Vagina (tissue), 2 donors: ENCODE measurements at places on chromosomes 4 and X.
A peak's percentile ranks its signal among the peaks of the same experiment; 100 is the strongest.

GRCh38 chr4:7067452-7068278 lies at the start of gene GRPEL1:
GRPEL1 (minus strand) TSS chr4:7068064; CDS start chr4:7068032, 32 bp downstream.
- H3K4me3 ChIP-seq: peak within 1 kb of the TSS; percentile 85
- no peaks in the 10 kb centered on the region for H3K27me3 ChIP-seq
- peak within 1 kb of the TSS; percentile 86 for H3K27ac ChIP-seq
- no peaks in the 10 kb centered on the region for H3K36me3 ChIP-seq

GRCh38 chr4:30630431-30630830 lies 89.7 kb upstream of the PCDH7 start:
- no peak overlapping the region for H3K27ac ChIP-seq
- H3K4me3 ChIP-seq: no peak overlapping the region
- H3K27me3 ChIP-seq: no peaks in the 10 kb centered on the region

DNA sequence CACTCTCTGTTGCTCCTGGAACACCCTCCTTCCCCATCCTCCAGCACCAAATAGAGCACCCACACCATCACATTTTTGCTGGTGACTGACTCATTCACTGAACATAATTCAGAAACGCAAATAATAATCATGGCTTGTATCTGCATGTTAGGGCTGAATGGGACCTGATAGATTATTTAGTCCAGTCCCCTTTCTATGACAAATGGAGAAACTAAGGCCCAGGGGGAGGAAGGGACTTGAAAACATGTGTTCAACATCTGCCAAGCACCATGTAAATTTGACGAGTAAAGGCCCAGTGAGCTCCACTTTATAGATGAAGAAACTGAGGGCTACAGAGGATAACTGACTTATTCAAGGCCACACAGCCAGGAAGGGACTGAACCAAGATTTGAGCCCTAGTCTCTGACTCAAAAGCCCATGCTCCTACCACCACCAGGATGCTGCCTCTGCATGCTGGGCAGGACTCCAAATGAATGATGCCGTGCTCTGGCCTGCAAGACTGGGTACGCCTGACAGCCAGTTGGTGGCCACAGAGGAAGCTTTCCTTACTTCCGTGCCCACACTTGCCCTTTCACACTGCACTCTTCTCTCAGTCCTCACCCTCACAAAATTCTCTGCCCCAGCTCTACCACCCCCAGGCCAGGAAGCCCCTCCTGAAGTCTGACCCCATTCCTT lies 133.3 kb upstream of the PJA1 start:
- H3K27me3 ChIP-seq: no peaks in the 10 kb centered on the region
- no peak overlapping the region for H3K4me3 ChIP-seq
- DNase-seq: no peak
- H3K36me3 ChIP-seq: no peaks in the 10 kb centered on the region
- no peaks in the 10 kb centered on the region for H3K4me1 ChIP-seq

DNA sequence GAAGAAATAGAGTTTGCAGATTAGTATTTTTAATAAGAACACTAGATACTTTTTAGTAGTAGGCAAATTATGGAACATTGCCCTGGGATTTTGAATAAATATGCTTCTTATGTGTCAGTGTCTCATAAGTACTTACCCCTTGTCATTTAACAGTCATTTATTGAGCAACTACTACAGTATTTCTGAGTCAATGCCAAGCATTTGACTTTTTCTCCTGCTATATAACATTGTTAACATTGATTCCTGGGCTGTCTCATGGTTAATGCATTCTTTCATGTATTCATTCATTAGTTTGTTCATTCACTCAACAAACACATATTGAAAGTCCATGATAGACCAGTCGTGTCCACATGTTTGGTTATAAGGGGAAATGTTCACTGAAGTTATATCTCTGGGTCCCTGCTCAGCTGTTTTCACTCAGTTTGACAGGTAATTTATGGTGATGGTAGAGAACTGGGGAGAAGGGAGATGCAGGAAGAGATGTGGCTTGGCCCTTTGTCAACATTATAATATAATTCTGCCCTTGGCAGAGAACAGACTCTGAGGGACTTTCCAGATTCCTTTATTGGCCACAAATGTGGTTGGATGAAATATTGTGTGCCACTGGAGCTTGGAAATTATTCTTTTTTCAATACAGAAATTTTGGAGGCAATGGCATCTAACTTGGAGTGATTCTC lies 49.8 kb downstream of the OSTC start:
- H3K36me3 ChIP-seq: no peaks in the 10 kb centered on the region
- no peak overlapping the region for H3K27ac ChIP-seq
- no peak for DNase-seq

- no peaks in the 10 kb centered on the region for H3K4me1 ChIP-seq
- H3K27me3 ChIP-seq: no peaks in the 10 kb centered on the region
- no peak overlapping the region for H3K4me3 ChIP-seq
- no peak overlapping the region for H3K27ac ChIP-seq
- no peaks in the 10 kb centered on the region for H3K36me3 ChIP-seq
Measured at GRCh38 chrX:53255738-53256191, 25.6 kb downstream of the IQSEC2 start.

DNA sequence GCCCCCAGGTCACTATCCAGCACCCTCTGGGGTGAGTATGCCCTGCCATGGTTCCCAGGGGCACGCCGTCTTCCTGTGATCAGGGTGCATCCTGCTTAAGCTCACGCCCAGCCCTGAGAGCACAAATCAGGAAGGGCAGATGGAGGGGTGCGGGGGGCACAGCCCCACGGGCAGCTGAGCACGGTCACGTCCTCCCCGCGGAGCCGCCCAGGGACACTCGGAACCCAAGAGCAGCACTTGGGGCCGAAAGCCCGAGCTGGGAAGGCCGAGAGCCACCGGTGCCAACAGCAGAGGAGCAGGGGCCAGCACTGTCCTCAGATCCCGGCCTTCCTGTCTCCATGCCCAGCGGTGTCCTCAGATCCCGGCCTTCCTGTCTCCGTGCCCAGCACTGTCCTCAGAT lies 21.5 kb downstream of the NELFA start:
- H3K4me3 ChIP-seq: no peak overlapping the region
- peak; percentile 95 for DNase-seq
- H3K27ac ChIP-seq: no peak overlapping the region
- peaks cover 9% of the 10 kb centered on the region for H3K36me3 ChIP-seq

DNA sequence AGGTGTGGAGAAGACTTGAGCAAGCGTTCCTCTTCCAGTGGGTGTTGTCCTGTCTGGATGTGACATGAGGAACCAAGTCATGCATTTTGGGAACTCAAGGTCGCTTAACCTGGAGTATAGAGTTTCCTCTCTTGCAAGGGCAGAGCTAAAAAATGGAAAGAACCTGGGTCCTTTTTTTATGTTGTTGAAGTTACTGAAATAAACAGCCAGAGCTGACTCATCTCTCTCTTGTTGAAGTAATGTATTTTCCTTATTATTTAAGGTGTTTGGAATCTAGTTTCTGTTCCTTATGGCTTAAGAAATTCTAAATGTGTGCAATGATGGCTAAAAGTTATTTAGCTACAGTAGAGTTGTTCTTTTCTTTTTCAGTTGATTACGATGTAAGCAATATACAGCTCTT lies 314.5 kb downstream of the CAMK2D start:
- no peaks in the 10 kb centered on the region for H3K36me3 ChIP-seq
- peak overlapping the region; percentile 58 for H3K27ac ChIP-seq
- DNase-seq: no peak
- peaks cover 44% of the 10 kb centered on the region for H3K4me1 ChIP-seq
- no peak overlapping the region for H3K4me3 ChIP-seq

DNA sequence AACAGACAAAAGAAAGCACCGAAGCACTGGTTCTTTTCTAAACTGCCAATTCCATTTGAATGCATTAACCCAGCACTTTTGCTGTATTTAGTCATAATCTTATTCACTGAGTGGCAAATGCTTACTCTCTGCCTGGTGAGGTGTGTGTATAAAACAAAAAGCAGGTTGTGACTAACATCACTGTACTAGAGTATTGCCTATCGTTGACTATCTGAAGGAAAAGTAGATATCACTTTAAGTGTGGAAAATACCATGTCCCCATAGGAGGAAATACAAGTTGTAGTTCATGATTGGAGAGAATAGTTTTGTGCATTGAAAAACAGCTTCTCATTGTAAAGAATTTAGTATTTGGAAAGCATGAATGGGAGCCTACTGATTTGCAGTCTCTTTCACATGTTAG lies 2.7 kb downstream of the PDLIM5 start:
- H3K36me3 ChIP-seq: no peaks in the 10 kb centered on the region
- no peak for DNase-seq
- peaks cover 33% of the 10 kb centered on the region for H3K4me1 ChIP-seq
- H3K27me3 ChIP-seq: no peaks in the 10 kb centered on the region
